Kasumi-1 (cell line): ENCODE measurements at places on chromosomes 13 and 19.

DNA sequence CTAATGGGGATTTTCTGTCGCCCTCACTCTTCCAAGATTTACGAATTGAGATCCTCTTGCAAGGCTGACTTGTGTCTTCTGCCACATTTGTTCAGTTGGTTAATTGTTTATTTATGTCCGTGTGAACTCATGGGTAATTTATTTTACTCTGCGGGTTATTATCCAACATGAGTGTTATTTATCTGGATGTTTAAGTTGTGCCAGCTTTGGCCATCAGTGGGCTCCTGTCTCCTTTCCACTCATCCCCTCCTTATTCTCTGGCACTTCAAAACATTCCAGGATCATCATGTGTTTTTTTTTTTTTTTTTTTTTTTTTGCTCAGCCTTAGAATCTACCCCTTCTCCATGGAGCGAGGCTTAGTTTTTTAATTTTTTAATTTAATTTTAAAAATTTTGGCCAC, 19.0 kb downstream of the ACP7 start:
- DNase-seq, result no peak

- DNase-seq, result no peak
Observed at GRCh38 chr19:728011-728410, 19.3 kb downstream of the PALM start.

- no peak for DNase-seq
Observed at GRCh38 chr19:18453269-18454024, 15.5 kb upstream of the ISYNA1 start.

- DNase-seq, result no peak
Observed at GRCh38 chr19:12095111-12095790, 30.7 kb downstream of the ZNF844 start.

DNA sequence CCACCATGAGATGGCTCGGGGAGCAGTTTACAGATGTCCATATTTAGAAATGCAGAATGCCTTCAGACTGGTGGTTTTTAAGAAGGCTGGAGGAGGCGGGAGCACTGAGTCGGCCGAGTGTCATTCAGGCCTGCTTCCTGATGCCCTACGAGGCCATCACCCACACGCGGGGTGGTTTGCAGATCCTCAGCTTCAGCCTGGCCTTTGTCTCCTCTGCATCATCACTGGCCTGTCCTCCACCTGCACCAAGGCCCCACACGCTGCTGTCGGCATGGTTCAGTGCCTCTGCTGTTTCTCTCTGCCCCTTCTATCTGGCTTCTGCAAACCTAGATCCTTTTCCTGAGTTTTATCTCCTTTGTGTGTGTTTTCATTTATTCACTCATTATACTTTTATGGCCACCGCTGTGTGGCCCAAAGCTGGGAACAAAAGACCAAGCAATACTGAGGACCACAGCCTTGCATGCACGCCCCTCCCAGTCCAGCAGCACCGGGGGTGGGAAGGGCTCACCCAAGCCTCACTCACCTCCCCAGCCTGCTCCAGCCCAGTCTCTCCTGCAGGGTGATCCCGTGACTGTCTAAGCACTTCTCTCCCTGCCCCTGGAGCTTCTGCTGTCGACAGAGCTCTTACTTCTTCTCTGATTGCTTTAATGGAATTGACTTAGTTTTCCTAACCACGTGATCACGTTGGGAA, 240.8 kb downstream of the TEX29 start:
- no peak for DNase-seq

DNA sequence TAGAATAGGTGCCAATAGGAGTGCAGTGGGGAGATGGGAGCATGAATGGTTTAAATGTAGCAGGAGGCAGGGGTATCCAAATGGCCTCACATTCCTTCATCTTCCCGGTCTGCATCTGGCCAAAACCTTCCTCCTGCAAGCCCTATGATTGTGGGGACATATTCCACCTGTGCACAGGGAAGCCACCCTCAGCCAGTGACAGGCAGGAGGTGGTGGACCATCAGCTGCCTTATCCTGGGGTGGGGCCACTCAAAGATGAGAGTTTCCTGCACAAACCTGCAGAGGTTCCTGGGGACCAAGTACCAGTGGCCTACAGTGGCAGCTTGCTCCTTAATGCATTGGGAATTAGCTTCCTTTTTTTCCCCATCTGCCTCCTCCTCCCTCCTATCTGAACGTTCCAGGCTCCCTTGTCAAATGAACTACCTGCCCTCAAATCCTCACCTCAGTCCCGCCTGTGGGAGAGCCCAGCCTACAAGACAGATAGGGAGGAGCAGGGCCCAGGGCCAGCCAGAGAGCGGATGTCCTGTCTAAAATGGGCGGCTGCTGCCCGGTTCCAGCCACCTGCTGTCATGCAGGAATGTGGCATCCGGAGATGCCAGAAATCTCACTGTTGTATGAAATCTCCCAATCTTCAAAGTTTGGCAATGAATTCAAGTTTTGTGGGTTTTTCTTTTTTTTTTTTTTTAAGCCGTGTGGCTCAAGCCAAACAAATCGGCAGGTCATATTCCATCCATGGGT, 85.0 kb downstream of the TSHZ3 start:
- DNase-seq, result no peak

DNA sequence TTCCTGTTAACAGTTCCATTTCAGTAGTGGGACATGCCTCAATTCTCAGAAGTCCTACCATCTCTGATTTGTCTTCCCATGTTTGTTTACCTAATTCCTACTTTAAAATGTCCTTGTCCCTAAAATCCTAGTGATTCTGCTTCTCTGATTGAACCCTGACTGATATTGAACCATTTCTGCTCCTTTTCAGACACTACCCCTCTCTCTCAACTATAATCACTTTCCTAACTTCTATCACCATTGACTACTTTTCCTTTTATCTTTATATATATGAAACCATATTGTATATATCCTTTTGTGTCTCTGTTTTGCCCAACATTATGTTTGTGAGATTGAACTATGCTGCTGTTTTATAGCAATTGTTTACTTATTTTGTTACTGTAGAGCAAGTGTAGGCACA, 15.6 kb upstream of the ZNF227 start:
- DNase-seq, result no peak

DNA sequence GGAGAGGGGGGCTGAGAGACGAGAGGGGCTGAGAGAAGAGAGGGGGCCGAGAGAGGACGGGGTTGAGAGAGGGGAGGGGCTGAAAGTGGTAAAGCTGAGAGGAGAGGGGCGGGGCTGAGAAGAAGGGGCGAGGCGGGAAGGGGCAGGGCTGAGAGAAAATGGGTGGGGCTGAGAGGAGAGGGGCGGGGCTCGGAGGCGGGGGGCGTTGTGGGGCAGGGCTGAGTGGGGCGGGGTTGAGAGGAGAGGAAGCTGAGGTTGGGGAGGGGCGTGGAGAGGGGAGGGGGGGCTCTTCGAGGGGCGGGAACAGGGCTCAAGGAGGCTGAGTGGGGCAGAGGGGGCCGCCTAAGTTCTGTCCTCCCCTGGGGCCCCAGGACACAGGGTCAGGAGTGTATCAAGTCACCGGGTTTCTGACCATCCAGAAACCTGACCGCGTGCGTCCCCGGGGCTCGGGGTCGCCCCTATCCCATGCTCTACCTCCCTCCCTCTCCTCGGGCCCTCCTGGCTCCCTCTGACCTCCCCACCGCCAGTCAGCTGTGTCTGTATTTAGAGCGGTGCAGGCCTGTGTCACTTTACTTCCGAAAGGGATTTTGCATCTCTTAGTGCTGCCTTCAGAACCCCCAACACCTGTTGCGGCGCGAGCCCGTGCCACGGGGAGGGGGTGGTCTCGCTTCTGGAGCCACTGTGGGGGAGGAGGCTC, 38.6 kb upstream of the SEMA6B start:
- DNase-seq, result peak; percentile 76

GRCh38 chr19:12838886-12839756, 806 bp downstream of the MAST1 start:
- DNase-seq, result no peak

DNA sequence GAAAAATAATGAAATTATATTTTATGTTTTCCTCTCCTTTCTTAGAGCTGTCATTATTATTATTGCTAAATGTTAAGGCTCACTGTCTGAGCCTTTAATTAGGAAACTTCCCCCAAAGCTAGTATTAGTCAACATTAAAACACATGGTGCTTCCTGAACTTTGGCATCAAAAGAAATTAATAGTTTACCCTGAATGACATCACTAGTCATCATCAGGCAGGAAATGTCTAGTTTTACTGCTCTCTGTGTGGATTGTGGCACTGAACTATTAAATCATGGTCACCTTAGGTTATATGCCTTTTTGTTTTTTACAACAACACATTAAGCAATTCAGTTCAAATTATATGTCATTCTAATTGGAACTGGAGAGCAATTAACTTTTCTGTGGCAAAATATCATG, 595.5 kb downstream of the SLITRK1 start:
- DNase-seq, result no peak

GRCh38 chr13:102591988-102592781, 4.6 kb upstream of the TPP2 start:
- peak; percentile 74 for DNase-seq

- no peak for DNase-seq
Observed at GRCh38 chr19:57800696-57801095, 14.0 kb downstream of the ZNF552 start.

DNA sequence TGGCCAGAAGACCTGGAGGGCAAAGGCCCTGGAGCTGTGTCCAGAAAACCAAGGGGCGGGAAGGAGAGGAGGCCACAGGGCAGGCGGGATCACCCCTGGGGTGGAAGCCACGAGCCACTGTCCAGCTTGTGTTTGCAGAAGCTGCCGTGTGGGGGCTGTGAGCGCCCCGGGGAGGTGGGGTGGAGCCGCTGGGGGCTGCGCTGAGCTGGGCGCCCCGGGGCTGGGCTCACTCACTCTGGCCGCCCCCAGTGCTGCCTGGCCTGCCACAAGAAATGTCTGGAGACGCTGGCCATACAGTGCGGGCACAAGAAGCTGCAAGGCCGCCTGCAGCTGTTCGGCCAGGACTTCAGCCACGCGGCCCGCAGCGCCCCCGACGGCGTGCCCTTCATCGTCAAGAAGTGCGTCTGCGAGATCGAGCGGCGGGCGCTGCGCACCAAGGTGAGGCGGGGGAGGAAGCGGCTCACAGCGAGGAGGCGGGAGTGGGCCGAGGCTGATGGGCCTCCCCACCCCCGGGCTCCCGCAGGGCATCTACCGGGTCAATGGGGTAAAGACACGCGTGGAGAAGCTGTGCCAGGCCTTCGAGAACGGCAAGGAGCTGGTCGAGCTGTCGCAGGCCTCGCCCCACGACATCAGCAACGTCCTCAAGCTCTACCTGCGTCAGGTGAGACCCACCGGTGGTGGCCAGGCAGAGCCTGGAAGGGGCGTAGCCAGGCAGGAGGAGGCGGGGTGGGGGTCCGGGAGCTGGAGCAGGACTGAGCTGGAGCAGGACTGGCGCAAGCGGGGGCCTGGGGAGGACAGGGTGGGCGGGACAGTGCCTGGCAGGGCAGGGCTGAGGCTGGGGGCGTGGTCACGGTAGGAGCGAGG, 13.6 kb downstream of the POLR2E start:
- no peak for DNase-seq

- DNase-seq, result no peak
Observed at GRCh38 chr19:44066305-44066704, 5.7 kb upstream of the ZNF284 start.
